ENCODE measurements at places on chromosomes 1 and 21.

- peak; percentile 88 for DNase-seq
Observed at GRCh38 chr1:239909898-239910297, 181.8 kb upstream of the FMN2 start.

DNA sequence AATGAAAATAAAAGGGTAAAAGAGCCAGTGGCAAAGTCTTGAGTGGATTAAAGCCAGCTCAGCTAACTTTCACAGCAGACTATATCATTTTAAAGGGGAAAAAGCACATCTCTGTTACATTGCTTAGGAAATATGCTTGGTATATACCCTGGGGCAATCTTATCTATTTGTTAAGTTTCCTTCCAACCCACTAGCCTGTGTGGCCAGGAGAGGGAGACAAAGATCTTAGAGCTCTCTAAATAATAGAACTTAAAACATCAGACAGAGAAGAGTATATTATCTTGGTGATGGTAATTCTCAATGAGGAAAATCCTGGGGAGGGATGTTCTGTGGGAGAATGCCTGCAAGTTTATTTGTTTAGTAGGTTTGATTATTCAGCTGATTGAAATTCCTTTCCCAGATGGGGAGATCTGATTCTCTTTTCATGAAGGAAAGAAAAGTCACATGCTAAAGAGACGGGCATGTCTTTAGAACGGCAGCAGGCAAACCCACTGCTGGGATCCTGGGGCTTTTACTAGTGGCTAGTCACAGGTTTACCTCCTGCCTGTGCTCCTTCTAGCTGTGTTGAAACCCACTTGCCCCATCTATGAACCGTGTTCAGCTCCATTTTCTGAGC lies 3.6 kb downstream of the KCNE2 start:
- DNase-seq = peak; percentile 79

GRCh38 chr1:232954594-232955365 lies 4.4 kb downstream of the NTPCR start:
- DNase-seq = peak; percentile 42

- no peak for DNase-seq
Observed at GRCh38 chr1:55684131-55684650, 469.0 kb upstream of the USP24 start.

DNA sequence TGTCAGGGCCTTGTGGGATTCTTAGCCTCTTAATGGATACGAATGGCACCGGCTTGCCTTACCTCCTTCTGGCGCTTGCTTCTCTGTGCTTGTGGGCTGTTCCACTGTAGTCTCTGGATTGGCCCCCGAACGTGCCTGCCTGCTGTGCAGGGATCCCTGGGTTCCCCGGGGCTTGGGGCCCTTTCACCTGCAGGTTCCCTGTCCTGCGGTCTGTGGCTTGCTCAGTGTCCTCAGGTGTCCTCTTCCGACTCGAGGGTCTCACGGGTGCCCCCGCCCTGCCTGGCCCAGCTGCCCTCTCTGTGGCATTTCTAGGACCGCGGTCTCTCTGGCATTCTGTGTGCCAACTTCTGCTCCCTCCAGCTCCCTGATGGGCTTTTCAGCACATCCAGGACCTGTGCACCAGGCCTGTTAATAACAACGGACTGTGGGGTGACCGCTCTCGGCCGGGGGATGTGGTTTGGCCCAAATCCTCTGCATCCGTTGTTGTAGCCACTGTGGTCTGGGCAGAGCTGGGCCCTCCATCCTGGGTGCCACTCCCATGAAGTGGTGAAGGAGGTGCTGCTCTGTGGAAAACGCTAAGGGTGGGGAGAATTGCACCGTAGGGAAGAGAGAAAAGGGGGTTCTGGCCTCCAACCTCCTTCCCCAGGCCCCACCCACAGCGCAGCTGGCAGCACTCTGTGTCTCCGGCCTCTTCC lies 12.4 kb downstream of the COL18A1 start:
- DNase-seq = no peak
